ENCODE measurements at places on chromosomes 3 and 15. TPM values are rescaled to one million over a fixed set of nuclear protein-coding genes. Genes with fewer than 3 reads are reported as not detected.

DNA sequence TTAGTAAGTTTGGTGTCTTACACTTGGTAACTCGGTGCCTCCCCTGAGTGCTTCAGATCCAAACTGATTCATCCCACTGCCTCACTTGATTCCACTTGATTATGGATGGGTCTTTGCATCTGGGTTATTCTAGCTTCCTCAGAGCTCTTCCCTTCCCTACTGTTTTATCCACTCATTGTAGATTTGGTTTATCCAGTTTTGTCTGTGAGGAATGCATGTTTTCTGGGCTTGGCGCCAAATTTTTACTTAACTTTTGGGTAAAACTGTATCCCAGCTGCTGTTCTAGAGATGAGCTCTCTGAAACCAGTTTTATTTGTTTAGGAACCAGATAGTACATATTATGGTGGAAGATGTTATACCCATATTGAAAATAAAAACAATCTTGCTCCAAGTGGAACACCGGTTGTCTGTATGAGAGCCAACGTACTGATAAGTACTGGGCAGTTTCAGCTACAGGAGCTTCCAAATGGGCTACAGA lies 20.9 kb downstream of the RAD54L2 start:
- no peak for DNase-seq

DNA sequence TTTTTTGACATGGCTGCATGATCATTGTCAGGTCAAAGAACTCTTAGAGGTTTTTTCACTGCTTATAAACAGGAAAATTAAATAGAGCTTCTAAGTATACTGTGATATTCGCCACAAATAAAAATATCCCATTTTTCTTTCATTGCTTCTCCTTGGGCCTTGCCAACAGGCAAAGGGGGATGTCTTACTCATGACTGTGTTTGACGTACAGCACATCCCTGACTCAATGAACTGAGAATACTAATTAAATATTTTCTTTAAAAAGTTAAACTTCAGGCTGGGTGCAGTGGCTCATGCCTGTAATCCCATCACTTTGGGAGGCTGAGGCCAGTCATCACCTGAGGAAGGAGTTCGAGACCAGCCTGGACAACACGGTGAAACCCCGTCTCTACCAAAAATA lies 41.4 kb upstream of the CCDC80 start:
- no peak for DNase-seq

DNA sequence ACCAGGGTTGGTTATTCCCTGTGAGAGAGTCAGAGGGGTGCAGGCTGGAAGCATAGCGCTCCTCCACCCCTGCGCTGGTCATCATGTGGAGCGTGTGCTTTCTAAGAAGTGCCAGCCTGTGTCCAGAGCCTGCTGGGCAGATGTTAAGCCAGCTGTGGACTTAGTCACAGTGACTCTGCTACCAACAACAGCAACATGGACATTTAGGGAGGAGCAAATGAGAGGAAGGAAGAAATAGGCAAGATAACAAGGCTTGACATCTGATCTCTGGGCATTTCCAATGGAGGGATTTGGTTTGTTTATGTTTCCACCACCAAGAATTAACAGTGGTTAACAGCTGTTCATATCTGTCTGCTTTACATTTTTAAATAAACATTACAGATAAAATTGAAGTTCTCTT lies 36.4 kb upstream of the MYZAP start:
- DNase-seq = no peak

GRCh38 chr15:31230630-31231485 lies 95.8 kb upstream of the KLF13 start:
- DNase-seq = no peak

- DNase-seq = no peak
These were observed 28.2 kb upstream of the XIRP1 start for GRCh38 chr3:39220407-39221140.

DNA sequence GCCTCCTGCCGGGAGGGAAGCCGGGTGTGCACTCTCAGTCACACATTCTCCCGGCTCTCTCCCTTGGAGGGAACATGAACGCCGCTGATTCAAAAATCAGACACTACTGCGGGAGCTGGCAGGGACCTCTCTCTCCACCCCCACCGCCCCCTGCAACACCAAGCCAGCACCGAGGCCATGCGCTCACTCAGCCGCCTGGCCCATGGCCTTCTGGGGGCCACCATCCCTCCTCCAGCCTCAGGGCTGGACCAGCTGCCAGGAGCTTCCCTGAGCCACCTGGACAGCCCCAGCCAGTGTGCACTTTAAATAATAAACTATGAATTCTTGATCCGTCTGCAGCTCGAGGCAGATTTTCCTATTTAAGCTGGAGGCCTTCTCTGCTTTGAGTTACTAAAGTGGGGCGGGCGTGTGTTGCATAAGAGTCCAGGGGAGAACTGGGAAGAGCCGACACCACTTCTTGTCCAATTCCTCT lies 30.6 kb downstream of the ADAMTS17 start:
- DNase-seq = no peak

DNA sequence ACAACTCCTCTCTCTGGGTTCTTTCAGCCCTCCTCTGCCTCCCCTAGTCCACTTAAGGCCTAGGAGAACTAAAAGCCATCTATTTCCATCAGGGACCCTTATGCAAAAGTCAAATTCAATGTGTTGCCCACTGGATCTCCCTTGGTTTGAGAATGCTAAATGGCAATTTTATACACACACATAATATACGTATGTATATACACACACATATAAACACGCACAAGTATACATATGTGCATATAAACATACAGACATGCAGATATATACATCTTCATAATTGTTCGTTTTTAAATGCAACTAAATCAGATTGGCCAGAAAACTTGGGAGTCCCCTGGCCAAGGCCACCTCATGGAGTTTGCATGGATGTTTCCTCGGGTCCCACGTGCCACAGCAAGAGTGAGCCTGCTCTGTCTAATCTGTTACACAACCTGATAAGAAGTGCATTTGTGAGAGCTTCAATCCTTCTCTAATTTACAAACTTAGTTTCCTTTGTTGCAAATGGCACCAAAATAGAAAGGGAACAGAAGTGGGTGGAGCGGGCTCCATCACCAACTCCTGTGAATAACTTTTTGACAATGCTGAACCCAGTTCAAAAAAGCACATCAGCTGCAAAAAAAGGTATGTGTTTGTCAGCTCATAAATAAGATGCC lies 84.2 kb downstream of the FOXP1 start:
- no peak for DNase-seq

- DNase-seq = no peak
These were observed 53.4 kb downstream of the GBE1 start for GRCh38 chr3:81707996-81708395.

DNA sequence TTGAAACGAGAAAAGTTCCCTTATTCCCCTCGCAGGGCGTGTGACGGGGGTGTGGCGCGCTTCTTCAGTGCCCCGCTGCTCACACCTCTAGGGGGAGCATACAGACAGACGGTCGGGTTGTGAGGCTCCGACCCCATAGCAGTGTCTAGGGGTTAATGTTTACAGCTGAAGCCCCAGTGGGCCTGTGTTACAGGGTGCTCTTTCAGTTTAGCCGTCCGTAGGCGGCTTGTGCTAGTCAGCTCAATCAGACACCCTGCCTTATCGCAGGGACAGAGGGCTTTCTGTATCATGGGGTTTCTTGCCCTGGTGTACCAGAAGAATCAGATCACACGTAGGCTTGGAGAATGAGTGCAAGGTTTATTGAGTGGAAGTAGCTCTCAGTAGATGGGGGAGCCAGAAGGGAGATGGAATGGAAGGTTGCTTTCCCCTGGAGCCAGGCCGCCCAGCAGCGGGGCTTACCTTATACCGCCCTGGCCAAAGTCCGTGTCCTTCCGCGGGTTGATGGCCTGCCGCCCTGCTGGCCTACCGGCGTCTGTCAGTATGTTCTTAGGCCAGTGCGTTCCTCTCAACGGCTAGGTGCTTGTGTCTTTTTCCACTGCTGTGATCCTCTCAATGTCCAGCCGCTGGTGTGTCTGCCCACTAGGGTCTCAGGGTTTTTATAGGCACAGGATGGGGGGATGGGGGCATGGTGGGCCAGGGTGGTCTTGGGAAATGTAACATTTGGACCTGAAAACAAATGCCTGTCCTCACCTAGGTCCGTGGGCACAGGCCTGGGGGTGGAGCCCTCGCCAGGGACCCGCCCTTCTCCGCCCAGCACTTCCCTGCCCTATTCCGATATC lies 32.2 kb upstream of the ACP3 start:
- DNase-seq = no peak

DNA sequence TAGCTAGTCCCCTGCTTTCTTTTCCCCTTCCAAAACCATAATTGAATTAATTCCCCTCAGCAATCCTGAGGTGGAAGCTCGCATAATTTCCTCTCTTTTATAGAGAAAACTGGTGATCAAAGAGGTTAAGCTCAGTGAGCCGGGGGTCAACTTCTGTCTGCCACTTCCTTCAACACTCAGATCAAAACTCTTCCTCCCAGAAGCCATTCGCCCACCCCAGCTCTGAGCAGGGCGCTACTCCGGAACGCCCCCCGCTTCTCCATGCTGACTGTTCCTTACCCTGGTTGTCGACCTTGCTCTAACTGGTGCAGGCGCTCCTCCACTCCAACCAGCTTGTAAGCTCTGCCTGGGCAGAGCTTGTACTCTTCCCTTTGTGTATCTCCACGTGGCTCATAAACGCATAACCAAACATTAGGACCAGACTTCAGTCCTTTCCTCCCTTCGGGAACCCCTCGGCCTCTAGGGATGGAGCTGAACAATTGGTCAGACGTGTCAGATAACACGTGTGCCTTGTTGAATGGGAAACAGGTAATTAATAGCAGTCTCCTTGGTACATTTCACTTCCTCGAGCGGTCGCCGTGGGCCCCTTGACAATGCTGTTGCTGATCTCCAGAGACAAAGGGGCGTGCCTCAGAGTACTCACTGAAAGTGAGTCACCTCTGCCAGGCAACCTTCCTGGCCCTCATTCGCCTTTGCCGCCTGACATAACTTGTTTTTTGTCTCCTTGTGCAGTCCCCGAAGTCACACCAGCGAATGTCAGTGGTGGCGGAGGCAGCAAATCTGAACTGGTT lies 71.8 kb downstream of the IL5RA start:
- no peak for DNase-seq

DNA sequence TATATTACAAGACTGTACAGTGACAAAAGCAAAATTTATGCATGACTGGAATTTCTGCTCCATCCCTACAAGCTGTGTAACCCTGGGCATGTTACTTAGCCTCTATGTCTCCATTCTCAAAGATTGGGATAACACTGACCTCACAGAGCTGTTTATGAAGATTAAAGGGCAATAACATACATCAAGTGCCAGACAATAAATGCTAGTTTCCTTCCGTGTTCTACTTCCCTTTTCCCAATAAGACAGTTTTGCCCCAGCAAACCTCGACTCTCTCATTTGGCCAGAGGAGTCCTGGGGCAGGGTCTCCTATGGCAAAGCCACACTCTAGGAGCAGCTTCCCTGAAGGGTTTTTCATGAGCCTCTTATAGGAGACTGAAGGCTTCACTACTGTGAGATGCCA lies 7.5 kb downstream of the HEXA start:
- DNase-seq = no peak

DNA sequence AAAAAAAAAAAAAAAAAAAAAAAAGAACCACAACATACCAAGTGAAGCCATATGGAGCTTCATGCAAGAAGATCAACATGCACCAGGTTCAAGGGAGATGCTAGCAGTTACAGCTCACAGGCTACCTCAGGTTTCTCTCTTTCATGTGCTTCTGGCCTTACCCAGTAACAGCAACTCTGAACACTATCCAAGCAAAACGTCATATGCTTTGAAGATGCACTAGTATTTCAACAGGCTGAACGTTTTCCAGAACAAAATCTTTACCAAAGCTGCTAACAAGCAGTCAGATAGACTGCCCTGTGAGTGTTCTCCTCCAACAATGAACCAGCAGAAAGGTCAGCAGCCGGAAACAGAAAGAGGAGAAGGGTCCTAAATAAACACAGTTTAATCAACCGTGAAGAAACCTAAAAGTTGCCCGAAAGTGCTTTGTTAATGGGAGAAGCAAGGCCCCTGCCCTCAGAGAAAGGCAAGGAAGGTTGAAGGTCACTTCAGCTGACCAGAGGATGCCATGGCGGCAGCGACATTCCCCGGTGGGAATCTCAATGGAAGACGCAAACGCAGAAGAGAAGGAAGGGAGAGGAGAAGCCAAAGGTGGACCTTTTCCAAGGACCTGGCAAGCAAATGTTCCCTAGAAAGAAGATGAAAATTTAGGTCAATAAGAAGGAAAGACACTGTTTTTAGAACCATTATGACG lies 80.1 kb downstream of the CCNL1 start:
- DNase-seq = no peak

- DNase-seq = peak; percentile 63
These were observed 18.7 kb downstream of the AP3S2 start for GRCh38 chr15:89874926-89875564.

GRCh38 chr15:64901914-64902313 lies 9.8 kb upstream of the ANKDD1A start:
- no peak for DNase-seq

- no peak for DNase-seq
These were observed 163.7 kb upstream of the TP63 start for GRCh38 chr3:189467451-189467850.

GRCh38 chr15:98737721-98738120 lies 89.4 kb downstream of the IGF1R start:
- DNase-seq = no peak

DNA sequence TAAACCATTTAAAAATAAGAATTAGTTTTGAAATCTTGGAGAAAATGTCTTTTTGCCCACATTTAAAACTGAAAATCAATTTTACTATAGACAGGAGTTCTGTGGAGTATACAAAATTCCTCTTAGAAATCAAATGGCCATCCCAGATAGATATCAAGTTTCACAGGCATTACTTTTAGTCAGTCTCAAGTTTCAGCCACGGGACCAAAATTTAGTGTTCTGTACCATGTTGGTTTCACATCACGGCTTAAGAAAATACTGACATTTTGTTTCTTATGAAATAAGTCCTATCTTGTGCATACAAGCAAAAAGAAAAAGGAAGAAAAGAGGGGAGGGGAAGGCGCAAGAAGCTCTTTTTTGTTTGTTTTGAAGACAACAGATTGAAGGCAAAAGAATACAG lies 45.7 kb downstream of the EIF2AK4 start:
- no peak for DNase-seq

- DNase-seq = peak; percentile 28
These were observed 22.6 kb upstream of the C3orf70 start for GRCh38 chr3:185175370-185175987.

MCTP2 gene
- 1.2 TPM for total RNA-seq

IL12A gene
- 2.0 TPM for total RNA-seq

FGF12 gene
- 136 TPM for total RNA-seq

TTLL13 gene
- total RNA-seq = under 0.01 TPM

C3orf85 gene
- total RNA-seq = not detected

SKOR1 gene
- total RNA-seq = 0.41 TPM

APBA2 gene
- total RNA-seq = 117 TPM

CNTN3 gene
- total RNA-seq = 50.1 TPM

KBTBD8 gene
- 19.2 TPM for total RNA-seq

CHST14 gene
- total RNA-seq = 0.82 TPM
